Natural killer cell (primary cell): ENCODE measurements at places on chromosomes 4 and X. TPM values are rescaled to one million over a fixed set of nuclear protein-coding genes. Genes with fewer than 3 reads are reported as not detected.

DNA sequence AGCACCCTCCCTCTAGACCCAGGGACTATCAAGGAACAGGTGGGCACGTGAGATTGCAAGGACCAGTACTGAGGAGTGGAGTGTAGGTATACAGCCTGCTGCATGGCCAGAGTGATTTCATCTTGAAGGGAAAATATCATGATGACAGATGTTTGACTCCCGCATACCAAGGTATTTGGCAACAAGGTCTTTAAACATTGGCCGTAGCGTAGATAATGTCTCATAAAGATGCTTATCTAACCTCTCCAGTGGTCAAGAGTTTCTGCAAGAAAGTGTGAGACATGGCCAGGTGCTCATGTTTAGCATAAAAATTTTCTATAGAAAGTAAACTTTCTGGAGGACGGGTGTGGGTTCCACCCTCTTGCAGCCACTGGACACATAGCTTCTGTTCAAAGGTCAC, 18.7 kb upstream of the ZNF630 start:
- no peaks in the 10 kb centered on the region for H3K27me3 ChIP-seq
- DNase-seq, result no peak
- H3K4me1 ChIP-seq, result no peaks in the 10 kb centered on the region
- H3K27ac ChIP-seq, result no peak overlapping the region
- no peaks in the 10 kb centered on the region for H3K36me3 ChIP-seq

- no peaks in the 10 kb centered on the region for H3K27me3 ChIP-seq
- H3K36me3 ChIP-seq, result no peaks in the 10 kb centered on the region
- no peak overlapping the region for H3K27ac ChIP-seq
- DNase-seq, result no peak
Measured at GRCh38 chr4:118983293-118983692, 94.6 kb downstream of the SYNPO2 start.

The HS3ST1 gene
- not detected for total RNA-seq

The PPEF2 gene
- total RNA-seq, result 0.33 TPM

The USP26 gene
- not detected for total RNA-seq
